ENCODE measurements at places on chromosomes 3 and 15.

- no peak for DNase-seq
Observed at GRCh38 chr3:73681198-73681597, 56.5 kb upstream of the PDZRN3 start.

DNA sequence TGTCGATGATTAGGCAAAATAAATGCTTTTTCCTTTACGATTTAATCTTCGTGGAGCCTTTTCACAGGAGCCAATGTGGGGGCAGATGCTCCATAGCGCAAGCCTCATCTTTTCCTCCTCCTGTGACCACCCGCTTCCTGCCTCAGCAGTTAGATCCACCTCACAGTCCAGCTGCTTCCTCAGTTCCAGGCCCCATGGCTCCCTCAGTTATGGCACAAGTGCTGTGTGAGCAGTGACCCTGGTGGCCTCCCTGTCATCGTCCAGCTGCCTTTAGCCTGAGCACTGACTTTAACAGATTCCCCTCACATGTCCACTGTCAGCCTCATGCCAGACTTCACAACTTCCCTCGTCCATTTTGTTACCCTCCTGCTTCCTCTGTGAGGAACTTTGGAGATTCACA is 424.6 kb upstream of the GBE1 start:
- no peak for DNase-seq

- no peak for DNase-seq
Observed at GRCh38 chr3:89059211-89059925, 48.1 kb upstream of the EPHA3 start.

DNA sequence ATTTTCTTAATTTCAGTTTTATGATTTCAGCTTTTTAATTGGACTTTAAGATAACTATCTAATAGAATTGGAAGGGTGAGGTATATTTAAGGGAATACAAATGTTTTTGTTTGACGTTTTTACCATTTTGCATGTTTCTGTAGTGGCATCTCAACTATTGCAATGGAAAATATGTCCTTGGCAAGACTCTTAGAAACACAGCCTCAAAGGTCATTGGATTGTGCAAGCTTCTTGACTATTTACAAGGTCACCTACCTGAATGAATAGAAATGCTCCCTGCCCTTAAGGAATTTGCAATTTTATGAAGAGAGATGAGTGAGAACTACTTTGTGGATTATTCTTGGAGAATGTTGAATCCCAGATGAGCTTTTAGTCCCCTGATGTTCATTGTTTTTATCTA is 43.1 kb downstream of the ITPR1 start:
- no peak for DNase-seq

GRCh38 chr3:108381529-108382140 is 85.3 kb downstream of the HHLA2 start:
- DNase-seq, result no peak

DNA sequence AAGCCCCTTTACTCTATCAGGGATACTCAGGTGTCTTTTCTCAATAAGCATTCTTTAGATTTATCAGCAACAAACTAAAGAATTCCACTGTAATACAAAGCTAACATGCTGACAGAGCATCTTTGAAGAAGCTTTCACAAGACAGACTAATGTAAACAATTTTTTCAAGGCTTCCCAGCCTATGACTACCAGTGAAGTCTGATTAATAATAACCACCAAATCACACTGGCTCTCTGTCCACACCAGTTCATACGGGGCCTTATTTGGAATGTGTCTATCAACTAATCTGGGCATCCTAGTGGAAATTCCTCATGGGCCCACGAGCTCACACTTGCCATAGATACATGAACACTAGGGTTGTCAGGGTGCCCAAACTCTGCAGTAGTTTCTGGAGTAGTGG is 84.5 kb downstream of the EFL1 start:
- no peak for DNase-seq

DNA sequence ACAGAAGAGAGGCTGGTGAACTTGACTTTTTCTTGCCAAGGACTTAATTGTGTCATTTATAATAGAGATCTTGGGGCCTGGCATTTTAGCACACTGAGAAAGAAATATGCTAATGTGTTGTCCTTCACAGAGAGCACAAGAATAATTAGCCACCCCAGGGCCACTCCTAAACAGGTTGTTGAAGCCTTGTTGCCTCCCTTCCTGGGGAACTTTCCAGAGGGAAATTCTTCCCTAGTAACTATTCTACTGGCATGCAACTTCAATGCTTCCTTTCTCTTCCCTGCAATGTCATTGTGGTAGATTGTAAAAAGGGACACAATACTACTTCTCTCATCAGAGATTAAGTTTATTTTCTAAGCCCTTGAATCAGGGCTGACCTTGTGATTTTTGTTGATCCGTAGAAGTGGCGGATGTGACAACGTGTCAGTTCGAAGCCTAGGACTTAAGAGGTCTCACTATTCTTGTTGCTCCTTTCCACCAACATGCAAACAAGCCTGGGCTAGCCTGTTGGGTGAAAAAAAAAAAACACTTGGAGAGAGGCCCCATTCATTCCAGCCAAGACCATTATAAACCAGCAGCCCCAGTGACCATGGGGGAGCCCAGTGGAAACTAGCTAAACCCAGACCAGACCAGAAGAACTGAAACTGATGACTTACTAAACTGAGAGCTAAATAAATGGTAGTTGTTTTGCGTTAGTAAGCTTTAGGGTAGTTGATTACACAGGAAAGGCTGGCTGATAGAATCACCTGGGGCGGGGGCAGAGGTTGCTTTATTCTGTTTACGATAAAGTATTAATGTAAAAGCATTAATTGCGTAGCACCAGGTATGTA is 287.2 kb downstream of the SHQ1 start:
- no peak for DNase-seq

- no peak for DNase-seq
Observed at GRCh38 chr3:105927741-105928140, 58.9 kb upstream of the CBLB start.

DNA sequence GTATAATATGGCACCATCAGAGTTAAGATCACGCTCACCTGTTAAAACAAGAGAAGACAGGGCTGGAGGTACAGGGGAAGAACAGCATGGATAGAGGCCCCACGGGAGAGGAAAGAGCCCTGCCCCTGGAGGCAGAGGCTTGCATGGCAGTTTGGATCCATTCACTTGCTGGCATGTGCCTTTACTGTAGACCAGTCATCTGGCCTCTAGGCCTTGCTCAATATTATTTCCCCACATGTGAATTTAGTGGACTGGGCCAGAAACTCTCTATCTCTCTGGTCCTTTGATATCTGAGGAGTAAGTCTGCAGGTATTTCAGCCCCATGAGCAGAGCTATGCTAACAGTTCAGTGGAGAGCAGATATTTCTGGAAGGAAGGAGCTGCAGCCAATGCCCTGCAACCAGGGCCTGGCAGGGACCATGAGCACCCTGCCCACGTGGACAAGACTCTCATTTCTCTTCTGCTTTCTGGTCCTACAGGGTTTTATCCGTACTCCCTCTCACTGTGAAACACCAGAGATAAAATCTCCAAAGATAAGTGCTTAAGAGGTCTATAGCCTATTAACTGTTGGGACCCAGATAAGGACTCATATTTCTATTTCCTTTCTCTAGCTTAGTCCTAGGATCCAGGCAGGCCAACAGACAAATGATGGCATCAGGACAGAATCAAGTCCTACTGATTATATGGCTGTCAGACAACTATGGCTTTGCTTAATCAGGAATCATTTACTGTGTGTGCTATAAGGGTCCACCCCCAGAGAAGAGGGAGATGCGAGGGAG is 65.0 kb downstream of the CLDN11 start:
- DNase-seq, result no peak

Data from heart right ventricle (tissue), 16 donors.